ENCODE measurements at places on chromosomes 12 and 14.

DNA sequence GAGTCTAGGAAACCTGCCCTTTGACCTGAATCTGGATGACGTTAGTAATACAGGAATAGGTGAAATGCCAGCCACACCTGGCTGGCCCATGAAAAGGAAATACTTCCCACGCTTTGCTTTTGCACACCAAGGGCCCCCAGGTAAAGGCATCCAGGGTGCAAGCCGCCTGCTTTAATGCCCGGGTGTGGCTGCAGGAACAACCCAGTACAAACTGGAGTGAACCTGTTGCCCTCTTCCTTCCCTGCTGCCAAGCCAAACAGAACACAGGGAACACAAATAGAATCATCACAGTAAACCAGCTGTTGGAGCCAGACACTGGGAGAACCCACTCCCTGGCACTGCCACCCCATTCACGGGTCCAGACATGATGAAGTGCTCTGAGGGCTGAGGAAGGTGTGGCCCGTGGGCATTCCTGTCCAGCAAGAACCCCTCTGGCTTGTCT lies 24.2 kb upstream of the FOS start:
- peak; percentile 22 for DNase-seq

DNA sequence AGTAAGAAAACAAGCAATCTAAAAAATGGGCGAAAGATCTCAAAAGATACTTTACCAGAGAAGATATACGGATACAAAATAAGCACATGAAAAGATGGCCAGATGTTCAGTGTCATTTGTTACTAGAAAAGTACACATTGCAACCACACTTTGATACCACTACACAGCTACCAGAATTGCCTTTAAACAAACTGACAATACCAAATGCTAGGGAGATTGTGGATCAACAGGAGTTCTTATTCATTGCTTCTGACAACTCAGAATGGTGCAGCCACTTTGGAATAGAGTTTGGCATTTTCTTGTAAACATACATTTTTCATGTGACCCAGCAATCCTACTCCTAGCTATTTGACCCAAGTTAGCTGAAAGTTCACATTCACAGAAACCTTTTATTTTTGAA lies 136.3 kb downstream of the FUT8 start:
- no peak for DNase-seq

DNA sequence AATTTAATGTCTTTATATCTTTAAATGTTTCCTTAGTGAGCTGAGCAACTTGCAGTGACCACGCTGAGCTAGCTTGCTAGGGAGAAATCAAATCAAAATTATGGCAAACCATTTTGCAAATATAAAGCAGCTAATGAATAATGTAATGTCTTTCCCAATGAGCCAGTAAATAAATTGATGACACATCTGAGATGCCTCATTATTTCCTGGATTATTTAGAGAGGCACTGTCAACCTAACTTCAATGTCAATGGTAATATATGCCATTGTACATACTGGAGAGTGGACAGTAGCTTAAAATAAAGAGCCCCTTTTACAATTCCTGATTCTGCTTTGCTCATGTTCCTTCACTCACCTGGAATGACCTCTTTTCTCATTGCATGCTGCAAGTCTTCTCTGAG lies 182.6 kb downstream of the PHLDA1 start:
- no peak for DNase-seq

- no peak for DNase-seq
Observed at GRCh38 chr14:68318828-68319227, 474.0 kb downstream of the ZFP36L1 start.

- DNase-seq, result peak; percentile 26
Observed at GRCh38 chr12:93098077-93098476, 169.0 kb upstream of the EEA1 start.

DNA sequence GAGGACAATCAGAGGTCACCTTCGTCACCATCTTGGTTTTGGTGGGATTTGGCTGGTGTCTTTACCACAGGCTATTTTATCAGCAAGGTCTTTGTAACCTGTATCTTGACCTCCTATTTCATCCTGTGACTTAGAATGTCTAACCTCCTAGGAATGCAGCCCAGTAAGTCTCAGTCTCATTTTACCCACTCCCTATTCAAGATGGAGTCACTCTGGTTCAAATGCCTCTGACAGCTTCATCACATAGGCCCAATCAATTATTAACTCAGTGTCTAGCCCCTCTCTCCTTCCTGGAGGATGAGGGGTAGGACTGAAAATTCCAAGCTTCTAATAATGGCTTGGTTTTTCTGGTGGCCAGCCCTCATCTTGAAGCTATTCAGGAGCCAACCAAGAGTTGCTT lies 111.4 kb upstream of the NAP1L1 start:
- no peak for DNase-seq

GRCh38 chr14:92520102-92521057 lies 6.8 kb downstream of the RIN3 start:
- no peak for DNase-seq

GRCh38 chr12:26678697-26679660 lies 154.0 kb downstream of the ITPR2 start:
- no peak for DNase-seq

- peak; percentile 49 for DNase-seq
Observed at GRCh38 chr14:30551460-30551859, 7.5 kb upstream of the G2E3 start.

GRCh38 chr14:56630707-56631106 lies 51.1 kb downstream of the TMEM260 start:
- no peak for DNase-seq

- DNase-seq, result peak; percentile 80
Observed at GRCh38 chr12:56635806-56636674, 5.9 kb upstream of the BAZ2A start.

- no peak for DNase-seq
Observed at GRCh38 chr12:94740601-94741362, 90.4 kb upstream of the TMCC3 start.

DNA sequence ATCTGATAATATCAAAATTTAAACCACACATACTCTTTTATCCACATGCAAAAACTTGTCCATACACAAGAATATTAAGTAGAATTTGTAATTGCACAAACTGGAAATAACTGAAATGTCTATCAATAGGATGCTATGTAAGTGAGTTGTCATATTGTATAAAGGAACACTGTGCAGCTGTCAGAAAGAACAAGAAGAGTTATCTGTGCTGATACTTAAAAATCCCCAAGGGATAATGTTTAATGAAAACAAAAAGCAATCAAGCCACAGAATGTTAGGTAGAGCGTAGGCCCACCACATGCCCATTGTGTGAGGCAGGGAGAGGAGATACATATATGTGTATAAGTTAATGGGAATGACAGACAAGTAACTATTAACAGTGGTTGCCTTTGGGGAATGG lies 25.9 kb upstream of the HIGD1C start:
- no peak for DNase-seq

GRCh38 chr12:3728686-3729085 lies 24.2 kb downstream of the CRACR2A start:
- no peak for DNase-seq

DNA sequence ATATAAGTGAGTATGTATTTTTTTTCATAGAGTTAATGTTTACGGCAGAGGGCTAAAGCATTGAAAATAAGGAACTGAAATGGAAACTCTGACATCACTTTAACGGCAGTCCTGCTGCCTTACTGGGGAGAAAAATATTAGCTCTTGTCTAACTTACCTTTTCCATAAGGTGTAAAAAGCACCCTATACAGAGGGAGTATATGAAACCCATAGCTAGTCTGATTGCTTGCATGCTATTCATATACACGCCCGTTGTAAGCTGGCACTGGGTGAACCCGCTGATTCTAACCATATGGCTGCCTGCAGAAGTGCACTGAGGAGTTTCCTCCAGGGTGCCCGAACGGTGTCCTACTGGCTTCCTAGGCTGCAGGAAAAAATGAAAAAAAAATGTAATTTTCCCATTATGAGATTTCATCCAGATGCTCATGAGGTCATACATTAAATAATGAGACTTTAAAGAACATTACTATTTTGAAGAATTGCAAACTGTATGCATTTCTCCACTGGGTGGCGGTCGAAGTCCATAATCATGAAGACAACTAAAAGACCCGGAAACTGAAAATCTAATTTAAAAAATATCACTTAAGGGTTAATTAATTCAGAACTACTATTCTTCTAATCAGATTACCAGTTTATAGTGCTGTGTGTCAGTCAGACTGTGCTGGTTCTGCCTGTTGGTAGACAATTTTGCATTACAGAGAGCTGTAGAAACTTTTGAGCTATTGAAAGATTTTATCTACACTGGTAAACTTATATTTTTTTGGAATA lies 144.7 kb downstream of the ALX1 start:
- no peak for DNase-seq

GRCh38 chr14:37610945-37611523 lies 15.6 kb downstream of the TTC6 start:
- DNase-seq, result no peak

- DNase-seq, result no peak
Observed at GRCh38 chr12:4275870-4276301, 2.3 kb downstream of the CCND2 start.

DNA sequence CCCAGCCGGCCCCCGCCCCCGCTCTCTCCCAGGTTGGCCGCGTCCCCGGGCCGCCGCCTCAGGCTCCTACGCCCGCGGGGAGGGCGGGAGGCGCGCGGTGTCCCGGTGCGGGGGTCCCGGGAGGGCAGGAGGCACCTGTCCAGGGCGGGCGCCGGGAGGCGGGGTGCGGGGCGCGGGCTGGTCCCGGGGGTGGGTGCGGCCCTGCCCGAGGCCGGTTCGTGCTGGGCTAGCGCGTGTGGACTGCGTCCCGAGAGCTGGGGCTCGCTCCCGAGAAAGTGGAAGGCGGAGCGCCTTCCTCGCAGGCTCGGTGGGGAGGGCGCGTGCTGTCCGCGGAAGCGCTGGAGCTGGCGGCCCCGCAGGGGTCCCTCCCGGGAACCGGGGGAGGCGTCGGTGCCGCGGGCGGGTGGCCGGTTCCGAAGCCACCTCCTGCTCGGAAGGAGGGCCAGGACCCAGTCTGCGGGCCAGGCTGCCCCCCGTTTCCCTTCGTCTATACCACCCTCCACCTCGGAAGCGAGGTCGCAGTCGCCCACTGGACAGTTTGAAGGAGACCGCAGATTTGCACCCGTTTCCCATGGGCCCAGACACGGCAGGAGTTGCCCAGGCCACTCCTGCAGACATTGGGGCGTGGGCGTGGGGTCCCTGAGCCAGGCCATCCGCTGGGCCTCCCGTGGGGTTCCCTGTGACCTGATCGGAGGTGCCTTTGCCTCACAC lies 636 bp downstream of the ZFYVE21 start:
- DNase-seq, result no peak

DNA sequence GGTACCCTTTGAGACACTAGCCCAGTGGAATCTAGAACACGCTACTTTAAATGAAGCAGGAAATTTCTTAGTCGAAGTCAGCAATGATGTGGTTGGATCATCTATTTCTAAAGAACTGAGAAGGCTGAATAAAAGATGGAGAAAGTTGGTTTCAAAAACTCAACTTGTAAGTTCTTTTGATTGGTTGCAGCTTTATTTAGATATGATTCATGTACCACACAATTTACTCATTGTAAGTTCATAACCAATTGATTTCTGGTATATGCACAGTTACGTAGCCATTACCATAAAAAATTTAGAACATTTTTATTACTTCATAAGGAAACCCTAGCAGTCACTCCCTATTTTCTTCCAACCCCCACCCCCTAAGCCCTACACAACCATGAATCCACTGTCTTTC lies 129.8 kb downstream of the SYNE2 start:
- DNase-seq, result no peak

- DNase-seq, result no peak
Observed at GRCh38 chr12:119302451-119303080, 32.0 kb upstream of the CCDC60 start.

GRCh38 chr12:116076399-116076798 lies 201.1 kb downstream of the MED13L start:
- no peak for DNase-seq

- DNase-seq, result no peak
Observed at GRCh38 chr12:68235576-68235975, 10.0 kb upstream of the IL26 start.

- DNase-seq, result no peak
Observed at GRCh38 chr12:13252616-13253015, 56.1 kb downstream of the EMP1 start.

GRCh38 chr12:81255947-81256346 lies 178.1 kb downstream of the ACSS3 start:
- no peak for DNase-seq

DNA sequence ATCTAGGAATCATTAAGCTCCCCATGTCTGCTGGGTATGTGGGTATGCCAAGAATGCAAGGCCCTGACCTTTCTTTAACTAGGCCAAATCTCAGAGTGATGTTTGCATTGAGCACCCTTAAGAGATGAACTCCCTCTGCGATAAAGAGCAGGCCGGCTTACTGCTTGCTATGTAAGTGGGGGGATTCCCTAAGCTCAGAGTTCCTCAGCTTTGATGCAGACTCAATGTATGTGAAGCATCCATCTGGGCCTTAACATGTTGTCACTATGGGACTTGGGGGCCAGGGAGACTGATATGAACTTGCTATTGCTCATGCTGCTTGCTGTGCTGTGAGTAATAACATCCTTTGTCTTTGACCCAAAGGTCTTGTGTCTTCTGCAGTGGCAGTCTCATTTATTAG lies 149.7 kb downstream of the C12orf75 start:
- no peak for DNase-seq

GRCh38 chr12:29895966-29896365 lies 112.2 kb upstream of the TMTC1 start:
- no peak for DNase-seq

GRCh38 chr14:90551070-90551704 lies 154.4 kb downstream of the CALM1 start:
- no peak for DNase-seq

DNA sequence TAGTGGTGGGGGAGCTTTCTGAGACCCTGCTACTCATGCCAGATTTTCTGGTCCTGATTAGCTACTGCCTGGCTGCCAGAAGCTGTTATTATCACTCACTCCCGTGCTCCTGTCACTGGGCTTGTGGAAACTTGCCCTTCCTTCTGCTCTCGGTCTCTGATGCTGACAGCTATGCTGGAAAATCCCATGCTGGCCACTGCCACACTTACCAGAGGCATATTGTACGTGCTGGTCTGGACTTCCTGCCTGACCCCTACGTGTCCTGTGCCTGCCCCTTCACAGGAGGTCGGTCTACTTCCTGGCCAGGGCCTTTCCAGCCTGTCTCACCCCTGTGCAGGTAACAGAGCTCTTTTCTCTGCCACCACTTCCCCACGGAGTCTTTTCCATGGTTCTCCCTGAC lies 149.4 kb upstream of the PLEKHG7 start:
- no peak for DNase-seq

GRCh38 chr12:52396656-52397055 lies 9.5 kb downstream of the KRT82 start:
- DNase-seq, result no peak

DNA sequence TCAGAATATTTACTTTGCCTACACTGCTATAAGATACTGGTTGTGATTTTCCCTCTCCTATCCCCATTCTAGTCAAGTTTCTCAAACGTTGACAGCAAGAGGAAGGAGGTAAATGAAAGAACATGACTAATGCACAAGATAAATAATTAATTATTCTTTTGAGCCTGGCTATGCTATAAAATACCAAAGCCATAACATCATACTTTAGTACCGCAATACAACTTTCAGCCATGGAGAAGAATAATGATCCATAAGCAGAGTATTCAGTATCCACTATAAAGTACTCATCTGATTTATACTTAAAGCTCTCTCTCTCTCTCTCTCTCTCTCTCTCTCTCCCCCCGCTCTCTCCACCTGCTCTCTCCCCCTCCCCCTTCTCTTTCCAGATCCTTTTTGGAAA lies 41.3 kb downstream of the TDG start:
- no peak for DNase-seq
